Stimulated activated CD8-positive, alpha-beta memory T cell treated with anti-CD3 and anti-CD28 coated beads, Interleukin-4, amount 100 ng/mL, for 48 hours (primary cell): ENCODE measurements at places on chromosomes 5 and 9.

- no peak for DNase-seq
Measured at GRCh38 chr9:86644675-86645034, 290.4 kb upstream of the TUT7 start.

DNA sequence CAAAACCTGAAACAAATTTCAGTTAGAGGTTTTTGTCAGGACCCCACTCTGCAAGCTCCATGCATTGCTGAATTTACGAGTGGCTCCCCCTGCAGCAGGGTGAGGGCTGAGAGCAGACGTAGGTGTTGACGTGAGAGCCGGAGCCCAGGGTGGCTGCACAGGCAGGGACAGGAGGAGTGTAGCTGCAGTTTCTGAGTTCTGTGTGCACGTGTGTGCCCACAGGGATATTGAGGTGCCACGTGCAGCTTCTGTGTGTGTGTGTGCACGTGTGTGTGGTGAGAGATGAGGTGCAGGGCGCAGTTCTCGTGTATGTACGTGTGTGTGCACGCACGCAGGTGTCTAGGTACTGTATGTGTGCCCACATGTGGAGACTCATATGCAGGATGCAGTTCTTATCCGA lies 14.6 kb downstream of the PLEKHG4B start:
- no peak for DNase-seq

GRCh38 chr5:165161204-165161603 lies 1655.8 kb downstream of the MAT2B start:
- no peak for DNase-seq

DNA sequence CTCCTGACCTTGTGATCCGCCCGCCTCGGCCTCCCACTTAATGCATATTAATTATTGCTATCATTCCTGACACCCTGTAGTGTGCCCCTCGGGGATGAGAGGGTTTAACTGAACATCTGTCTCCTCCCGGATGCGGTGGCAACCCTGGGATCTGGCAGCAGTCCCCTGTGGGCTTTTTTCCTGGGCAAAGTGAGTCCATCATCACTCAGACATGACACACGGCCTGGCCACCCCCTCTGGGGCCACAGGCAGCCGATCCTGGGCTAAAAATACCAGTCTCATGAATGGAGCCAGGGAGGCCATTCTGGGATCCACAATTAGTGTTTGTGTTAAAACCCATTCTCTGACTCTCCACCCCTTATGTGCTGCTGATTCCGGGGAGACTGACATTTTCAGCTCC lies 161.2 kb downstream of the RGS3 start:
- no peak for DNase-seq

DNA sequence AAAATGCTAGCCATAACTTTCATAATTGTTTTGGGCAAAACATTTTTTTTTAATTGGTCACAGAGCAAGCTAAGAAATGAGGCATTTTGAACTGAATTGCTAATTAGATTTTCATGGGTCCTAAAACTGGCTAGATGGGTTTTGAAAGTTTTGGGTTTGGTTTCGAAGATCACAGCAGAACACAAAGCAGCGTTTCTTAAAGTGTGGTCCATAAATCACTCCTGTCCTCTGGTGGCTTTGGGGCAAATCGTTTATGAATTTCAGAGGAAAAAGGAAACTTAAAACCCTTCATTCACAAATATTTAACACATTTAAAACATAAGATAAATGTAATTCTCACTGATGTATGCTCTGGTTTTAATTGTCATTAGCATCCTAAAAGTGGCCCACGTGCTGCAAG lies 503.7 kb downstream of the SPATA31D1 start:
- DNase-seq: no peak

GRCh38 chr9:99478469-99479027 lies 256.5 kb downstream of the SEC61B start:
- no peak for DNase-seq

DNA sequence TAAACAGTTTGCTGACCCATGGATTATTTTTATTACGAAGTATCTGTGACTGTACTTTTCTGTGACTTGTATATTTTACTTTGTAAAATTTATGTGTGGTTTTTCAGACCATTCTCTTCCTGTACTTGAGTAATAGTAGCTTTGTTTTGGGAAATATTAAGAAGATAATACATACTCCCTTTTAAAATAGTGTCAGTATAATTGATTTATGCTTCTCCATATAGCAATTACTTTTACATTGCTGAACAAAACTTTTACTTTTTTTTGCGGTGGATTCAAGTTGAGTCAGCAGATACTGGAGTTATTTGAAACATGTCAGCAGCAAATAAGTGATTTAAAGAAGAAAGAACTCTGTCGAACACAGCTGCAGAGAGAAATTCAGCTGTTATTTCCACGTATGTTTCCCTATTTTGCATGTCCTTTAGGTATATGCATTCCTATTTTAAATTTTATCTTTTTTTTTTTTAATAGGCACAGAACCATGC lies 28.4 kb downstream of the TENT2 start:
- DNase-seq: no peak

GRCh38 chr9:114525513-114525912 lies 20.2 kb upstream of the WHRN start:
- no peak for DNase-seq

DNA sequence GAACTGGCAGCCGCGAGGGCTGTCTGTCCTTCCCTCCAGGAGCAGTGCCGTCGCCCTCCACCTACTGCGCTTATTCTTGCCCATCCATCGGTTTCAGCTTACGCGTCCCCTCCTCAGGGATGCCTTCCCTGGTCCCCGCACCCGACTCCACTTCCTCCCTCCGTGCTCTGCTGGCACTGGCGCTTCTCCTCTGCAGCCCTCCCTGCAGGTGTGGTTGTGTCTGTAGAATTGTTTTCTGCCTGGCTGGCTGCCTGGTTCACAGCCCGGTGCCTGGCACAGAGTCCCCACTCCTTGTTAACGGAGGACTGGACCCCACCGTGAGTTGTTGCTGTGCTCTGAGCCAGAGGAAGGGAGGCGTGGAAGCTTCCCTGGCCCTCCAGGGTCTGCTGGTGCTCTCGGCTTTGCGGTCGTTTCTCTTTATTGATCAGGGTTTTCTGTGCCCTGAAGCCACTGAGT lies 5.7 kb downstream of the NTMT1 start:
- no peak for DNase-seq

DNA sequence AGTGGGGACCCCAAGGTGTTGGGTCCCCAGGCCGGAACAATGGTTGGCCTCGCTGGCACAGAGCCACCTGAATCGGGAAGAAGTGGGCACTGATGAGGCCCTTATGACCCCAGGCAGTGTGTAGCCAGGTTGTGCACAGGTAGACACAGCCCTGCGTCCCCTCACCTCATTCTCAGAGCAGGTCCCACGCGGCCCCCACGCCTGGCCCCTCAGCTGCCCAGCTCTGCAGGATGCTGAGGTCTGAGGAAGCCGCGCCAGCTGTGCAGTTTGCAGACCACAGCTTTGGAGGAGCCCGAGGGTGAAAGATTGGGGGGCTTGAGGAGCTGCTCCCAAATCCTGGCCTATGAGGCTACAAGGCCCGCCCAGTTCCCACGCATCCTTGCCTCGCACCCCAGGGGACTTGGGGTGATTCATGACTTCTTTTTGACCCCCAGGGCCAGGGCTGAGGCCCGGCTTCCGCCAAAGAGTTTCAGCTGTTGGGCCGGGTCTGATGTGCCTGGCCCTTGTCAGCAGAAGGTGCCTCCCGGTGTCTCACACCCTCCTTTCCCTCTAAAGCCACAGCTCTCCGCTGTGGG lies 87.8 kb upstream of the PHYKPL start:
- no peak for DNase-seq

- no peak for DNase-seq
Measured at GRCh38 chr5:68519143-68519542, 303.6 kb downstream of the PIK3R1 start.

DNA sequence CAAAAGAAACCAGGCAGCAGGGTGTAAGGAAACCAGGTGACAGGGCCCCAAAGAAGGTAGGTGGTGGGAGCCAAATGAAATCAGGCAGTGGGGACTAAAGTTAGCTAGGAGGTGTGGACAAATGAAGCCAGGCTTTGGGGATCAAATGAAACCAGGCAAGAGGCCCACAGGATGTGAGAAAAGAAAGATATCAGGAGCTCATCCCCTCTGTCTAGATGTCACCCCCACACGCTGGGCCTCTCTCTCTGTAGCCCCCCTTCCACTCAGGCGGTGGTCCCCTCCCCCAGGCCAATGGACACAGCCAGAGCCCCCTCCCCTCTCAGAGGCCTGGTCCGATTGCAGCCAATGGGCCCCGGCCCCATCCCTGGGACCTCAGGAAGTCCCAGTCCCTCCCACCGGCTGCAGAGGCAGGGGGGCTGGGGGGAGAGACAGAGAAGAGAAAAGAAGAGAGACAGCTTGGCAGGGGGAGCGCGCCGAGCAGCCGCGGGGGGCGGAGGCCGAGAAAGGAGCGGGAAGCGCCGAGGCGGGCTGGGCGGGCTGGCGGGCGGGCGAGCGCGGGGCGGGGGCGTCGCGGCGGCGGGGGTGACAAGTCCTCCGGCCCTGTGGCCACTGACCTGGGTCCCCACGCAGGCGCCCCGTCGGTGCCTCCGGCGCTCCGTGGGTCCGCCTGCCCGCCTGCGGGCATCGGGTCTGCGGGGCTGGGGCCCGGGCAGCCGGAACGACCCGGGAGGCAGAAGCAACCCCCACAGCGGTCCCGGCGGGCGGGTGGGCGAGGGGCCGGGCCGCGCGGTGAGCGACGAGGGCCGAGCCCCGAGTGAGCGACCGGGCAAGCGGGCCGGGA lies 11.9 kb downstream of the CNTFR start:
- no peak for DNase-seq

DNA sequence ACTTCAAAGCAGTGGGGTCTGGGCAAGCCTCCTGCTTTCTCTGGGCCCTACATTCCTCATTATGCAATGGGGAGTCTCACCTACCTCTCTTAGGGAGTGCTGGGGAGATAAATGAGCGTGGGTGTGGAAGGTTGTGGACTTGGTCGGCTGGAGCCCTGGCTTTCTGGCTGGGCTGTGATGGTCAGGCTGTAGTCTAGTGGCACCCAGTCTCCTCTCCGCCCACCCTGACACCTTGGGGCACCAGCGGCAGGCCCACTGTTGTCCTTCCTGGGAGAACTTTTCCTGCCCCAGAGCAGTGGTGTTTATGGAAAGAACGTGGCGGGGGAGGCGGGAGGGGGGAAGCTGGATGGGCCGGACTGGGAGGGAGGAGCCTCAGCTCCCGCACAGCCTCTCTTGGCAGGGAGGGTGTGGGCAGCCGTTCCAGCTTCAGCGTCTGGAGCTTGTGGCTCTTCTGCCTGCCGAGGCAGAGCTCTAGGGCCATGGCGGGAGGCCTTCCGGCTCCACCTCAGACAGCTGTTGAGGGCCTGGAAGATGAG lies 4.1 kb downstream of the PTGS1 start:
- DNase-seq: no peak

GRCh38 chr5:42302186-42302585 lies 121.1 kb upstream of the GHR start:
- DNase-seq: no peak

- no peak for DNase-seq
Measured at GRCh38 chr5:125129151-125129806, 382.8 kb upstream of the ZNF608 start.

- peak; percentile 80 for DNase-seq
Measured at GRCh38 chr5:132369474-132370180, at the start of gene SLC22A5. SLC22A5 (plus strand) TSS chr5:132369710; CDS start chr5:132369973, 263 bp downstream.

- DNase-seq: no peak
Measured at GRCh38 chr9:98176391-98177259, 15.8 kb downstream of the CORO2A start.

GRCh38 chr5:152673601-152674000 lies 268.5 kb upstream of the NMUR2 start:
- no peak for DNase-seq

GRCh38 chr5:33649549-33650482 lies 209.1 kb downstream of the TARS1 start:
- DNase-seq: no peak

GRCh38 chr5:96734871-96735325 lies 72.7 kb downstream of the CAST start:
- DNase-seq: no peak

DNA sequence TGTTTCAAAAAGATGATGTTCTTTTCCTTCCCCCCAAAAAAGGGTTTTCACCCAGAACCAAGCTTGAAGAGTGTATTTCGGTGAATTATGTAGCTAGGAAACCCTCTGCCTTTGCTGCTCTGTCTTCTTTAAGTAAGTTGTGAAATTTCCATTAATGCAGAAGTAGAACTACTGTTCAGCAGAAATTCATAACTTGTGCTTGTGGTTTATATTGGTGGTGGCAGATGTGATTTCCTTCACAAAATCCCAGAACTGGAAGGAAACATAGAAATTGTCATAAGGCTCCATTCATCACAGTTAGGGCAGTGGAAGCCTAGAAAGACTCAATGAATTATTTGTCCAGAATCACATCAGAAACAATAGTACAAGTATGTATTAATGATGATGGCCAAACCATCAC lies 42.1 kb upstream of the DAB2 start:
- DNase-seq: no peak

- no peak for DNase-seq
Measured at GRCh38 chr5:116738239-116738614, 163.6 kb upstream of the SEMA6A start.

- DNase-seq: no peak
Measured at GRCh38 chr5:66896171-66896570, 300.0 kb downstream of the MAST4 start.

DNA sequence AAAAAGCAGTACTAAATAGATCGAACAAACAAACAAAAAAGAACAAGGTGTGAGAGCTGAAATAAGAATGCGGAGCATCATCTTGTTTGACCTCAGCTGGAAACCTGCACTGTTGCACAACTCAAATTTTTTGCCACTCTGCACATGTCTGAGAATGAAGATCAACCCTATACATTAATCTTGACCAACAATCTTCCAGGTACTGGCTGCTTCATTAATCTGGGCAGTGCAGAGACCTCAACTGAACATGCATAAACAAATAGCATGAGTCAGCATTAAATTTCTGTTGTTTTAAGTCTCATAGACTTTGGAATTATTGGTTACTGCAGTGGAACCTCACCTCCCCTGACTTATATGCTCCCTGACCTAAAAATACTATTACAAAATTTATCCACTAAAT lies 114.6 kb upstream of the FTMT start:
- DNase-seq: no peak

DNA sequence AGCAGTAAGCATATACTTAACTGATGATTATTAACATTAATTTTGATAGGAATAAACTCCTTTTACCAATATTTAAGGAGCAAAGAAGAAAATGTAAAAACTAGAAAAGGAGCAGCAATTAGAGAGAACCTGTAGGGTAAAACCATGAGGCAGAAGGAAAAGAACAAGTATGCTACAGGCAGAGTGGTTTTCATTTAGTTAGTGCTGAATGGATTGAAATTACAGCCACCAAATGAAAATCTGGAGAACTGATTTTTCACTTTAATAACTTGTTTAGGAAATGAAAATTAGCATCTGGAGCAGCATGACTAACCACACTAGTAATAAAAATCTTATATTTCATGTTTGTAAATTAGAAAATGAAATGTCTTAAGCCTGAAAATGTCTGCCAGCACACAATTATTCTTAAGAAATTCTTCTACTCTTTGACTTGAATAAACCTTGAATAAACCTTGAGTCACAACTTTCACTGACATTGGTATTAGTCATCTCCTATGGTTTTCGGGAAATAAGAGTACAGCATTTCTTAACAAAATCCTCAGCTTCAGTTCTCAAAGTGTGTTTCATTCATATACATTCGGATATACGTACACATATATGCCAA lies 1504.9 kb upstream of the C9orf72 start:
- no peak for DNase-seq

- DNase-seq: peak; percentile 63
Measured at GRCh38 chr5:98927242-98927988, 1.4 kb downstream of the CHD1 start.

GRCh38 chr9:80094176-80094771 lies 522.5 kb downstream of the TLE4 start:
- DNase-seq: no peak
